NCI-H510A (cell line): ENCODE measurements at places on chromosomes 2 and 18.

- DNase-seq, result no peak
Measured at GRCh38 chr2:11861044-11861443, 114.6 kb downstream of the LPIN1 start.

DNA sequence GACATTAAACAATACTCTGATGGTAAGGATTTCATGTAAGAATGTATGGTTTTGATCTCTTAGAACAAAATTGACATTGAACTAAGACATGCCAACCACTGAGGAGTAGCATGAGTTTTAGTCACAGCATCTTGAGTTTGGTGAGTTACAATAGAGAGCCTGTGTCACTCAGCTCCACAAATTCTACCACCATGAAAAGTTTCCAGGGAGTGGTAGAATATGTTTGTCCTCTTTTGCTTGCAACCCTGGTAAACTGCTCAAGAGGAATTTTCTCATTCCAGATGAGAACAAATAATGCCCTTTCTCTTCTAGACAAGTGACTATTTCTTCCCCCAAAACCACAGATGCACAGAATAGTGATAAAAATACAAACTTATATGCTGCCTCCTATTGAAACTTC is 502.0 kb upstream of the VRK2 start:
- no peak for DNase-seq

DNA sequence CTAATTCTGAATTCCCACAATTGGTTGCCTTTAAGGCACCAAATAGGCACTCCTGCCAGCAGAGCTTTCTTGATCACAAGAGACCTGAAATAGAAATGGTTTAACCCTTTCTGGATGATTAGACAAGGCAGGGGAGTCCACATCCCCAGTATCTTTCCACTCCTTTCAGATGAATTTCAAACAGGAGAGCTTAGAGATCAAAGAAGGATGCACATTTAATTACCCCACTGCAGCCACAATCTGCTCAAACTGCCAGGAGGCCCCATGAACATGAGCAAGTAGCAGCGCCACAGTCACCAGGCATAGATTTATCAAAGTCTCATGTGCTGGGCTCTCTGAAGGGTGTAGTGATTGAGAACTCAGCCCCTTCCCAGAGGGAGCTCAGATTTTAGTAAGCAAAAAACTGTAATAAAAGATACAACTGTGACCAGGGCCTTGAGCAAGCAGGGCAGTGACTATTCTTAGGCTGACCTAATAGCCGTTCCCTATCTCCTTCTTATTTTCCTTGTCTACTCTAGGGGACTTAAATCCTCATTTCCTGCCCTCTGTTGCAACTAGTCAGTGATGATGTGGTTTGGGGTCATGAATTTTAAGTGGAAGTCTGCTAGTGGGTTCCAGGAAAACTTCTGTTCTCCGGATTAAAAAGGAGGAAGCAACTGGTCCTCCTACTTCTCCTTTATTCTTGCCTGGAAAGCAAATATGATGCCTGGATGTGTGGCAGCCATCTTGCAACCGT is 53.7 kb downstream of the SLC4A3 start:
- no peak for DNase-seq

- DNase-seq, result no peak
Measured at GRCh38 chr18:32760391-32760790, 12.4 kb downstream of the KLHL14 start.

GRCh38 chr2:74845217-74845751 is 11.4 kb downstream of the HK2 start:
- DNase-seq, result peak; percentile 74

GRCh38 chr2:1977655-1978054 is 233.3 kb upstream of the PXDN start:
- no peak for DNase-seq

DNA sequence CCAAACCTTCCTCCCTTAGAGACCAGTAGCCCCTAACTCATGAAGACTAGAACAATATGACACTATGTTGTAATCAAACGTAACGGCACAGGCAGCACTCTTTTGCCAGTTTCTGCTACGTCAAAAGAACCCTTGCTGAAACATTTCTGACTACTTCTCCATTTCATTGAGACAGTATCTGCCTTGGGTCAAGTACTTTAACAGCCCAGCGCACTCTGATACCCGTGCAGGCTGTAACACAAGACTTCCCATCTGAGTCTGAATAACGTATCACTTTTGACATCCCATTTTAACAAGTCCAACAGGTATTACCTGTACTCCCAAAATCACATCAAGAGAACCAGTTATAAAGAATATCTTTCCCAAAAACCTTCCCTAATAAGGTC is 38.4 kb downstream of the TBC1D8 start:
- DNase-seq, result no peak

GRCh38 chr2:26861610-26862224 is 13.8 kb downstream of the DPYSL5 start:
- DNase-seq, result no peak

DNA sequence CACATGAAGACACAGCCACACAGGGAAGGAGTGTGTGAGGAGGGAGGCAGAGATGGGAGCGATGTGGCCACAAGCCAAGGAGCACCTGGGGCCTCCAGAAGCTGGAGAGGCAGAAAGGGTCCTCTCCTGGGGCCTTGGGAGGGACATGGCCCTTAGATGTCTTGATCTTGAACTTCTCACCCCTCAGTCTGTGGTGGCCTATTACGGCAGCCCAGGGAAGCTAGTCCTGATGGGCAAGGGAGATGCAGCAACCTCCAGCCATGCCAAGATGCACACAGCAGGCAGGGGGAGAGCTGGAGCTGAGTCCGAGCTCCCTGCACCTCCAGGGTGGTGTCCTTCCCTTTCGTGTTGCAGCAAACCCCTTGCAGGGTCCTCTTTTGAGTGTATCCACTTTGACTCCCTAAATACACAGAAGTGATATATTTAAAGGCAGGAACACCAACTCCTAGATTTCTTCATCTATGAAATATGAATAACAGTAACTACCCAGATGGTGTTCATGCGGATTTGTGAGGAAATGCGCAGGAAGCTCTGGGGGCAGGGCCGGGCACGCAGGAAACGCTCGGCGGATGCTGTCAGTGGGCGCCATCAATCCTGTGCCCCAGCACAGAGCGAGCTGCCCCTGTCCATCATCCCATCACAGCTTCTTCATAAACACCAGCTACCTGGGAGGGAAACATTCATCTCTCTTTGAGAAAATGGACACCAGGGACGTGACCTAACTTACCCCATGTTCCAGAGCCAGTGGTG is 230.4 kb upstream of the MYT1L start:
- DNase-seq, result no peak

DNA sequence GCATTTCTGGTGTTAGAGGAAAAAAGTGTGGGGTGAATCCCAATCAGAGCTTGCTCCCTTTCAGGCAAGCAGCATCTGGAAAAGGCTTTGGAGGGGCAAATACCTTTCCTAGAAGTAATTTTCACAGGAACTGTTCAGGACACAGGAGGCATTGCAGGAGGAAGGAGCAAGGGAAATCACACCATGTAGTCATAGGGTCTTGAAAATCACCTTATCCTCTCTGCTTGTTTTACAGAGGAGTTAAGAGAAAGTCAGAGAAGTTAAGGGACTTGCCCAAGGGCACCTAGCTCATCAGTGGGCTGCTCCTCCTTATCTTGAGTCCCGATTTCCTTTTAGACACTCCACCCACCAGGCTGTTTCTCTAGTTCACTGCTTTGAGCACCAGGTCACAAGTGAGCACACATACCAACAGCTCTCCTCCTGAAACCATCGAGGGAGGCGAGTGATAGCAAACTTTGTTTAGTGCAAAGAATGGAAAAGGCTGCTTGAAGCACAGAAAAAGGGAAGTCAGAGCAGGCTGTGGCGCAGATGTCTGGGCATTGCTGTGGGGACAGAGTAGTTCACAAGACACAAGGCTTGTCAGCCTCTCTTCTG is 89.2 kb upstream of the CXCR4 start:
- no peak for DNase-seq

DNA sequence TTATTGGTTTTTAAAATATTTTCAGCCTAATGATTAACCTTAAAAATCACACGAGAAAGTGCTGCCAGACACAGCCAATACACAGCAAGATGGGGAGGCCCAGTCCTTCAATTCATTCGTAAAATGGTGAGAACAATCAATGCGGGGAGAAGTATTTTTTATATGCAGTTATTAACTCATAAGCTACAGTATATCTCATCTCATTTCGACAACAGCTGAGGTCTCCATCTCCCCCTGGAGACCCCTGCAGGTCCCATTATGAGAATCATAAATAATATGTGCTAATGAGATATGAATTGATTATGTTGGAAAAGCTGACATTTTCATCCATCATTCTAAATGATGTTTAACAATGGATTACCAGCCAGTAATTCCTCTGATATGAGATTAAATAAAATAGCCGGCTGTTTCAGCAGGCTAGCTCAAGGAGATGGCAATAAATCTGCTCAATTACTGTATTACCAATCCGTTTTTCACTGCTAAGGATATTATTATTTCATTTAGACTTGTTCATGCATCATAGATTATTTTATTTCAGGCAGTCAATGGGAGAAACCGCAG is 535.8 kb downstream of the GALR1 start:
- no peak for DNase-seq

DNA sequence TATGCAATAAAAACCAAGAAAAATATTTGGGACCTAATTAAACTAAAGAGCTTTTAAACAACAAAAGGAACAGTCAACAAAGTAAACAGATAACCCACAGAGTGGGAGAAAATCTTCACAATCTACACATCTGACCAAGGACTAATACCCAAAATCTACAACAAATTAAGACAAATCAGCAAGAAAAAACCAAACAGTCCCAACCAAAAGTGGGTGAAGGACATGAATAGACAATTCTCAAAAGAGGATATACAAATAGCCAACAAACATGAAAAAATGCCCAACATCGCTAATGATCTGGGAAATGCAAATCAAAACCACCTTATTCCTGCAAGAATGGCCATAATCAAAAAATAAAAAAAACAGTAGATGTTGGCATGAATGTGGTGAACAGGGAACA is 250.1 kb downstream of the C1D start:
- no peak for DNase-seq

GRCh38 chr18:9569178-9569577 is 45.2 kb downstream of the PPP4R1 start:
- DNase-seq, result no peak
